GDM1 (cell line): ENCODE measurements at places on chromosomes 1 and 21.

GRCh38 chr1:27633298-27633610 is 1.7 kb downstream of the FGR start:
- DNase-seq = no peak

GRCh38 chr1:51641096-51641495 is 24.2 kb downstream of the OSBPL9 start:
- DNase-seq = no peak

DNA sequence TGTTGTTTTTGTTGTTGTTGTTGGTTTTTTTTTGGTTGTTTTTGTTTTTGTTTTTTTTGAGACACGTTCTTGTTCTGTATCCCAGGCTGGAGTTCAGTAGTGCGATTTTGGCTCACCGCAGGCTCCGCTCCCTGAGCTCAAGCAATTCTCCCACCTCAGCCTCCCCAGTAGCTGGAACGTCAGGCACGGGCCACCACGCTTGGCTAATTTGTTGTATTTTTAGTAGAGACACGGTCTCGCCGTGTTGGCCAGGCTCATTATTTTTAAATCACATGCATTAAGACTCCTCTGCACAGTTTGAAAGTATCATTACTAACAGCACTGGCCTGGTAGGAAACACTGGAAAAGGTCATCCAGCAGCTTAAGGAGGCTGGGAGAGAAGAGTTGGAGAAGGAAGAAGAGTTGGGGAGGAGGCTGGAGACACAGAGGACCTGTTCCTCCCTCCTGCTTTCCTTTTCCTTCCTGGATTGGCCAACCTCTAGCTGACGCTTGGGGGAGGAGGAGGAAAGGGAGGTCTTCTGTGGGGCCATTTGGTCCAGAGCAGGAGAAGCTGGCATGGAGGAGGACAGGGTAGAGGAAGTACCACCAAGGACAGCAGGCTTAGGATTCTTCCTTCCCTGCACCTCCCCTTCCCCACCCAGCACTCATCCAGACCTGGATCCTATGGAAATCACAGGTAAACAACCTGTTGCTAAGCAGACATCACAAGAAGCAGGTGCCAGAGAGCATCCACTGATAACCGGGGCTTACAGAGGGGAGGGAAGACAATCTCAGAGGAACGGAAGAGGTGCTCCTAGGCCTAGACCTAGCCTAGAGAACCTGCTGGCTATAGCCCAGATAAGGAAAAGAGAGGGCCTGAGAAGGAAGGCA is 71.9 kb upstream of the GOLT1A start:
- no peak for DNase-seq

- no peak for DNase-seq
These were observed 395.1 kb downstream of the HLX start for GRCh38 chr1:221274373-221274772.

DNA sequence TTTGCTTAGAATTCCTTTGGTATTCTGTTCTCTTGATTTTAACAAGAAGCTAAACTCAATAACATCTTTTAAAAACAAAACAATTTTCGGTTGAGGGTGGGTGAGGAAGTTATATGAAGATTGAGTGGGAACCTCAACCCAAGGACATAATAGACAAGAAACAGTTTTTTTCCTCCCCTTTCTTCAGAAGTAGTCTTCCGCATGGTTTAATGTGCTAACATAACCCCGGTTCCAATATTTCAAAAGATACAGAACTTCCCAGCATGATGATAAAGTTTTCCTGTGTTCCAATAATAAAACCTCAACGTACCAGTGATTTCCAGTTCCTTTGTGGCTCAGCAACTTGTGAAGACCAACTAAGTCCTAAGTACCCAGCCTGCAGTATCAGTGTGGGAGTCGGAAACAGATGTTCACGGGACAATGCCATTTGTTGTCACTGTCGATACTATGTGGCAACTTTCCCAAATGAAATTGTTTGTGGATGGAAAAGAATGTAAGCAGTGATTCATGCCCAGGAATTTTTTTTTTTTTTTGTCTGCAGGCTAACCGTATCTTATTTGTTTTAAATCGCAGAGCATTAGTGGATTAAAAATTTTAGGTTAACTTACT is 48.5 kb downstream of the NR5A2 start:
- no peak for DNase-seq
